Right atrium auricular region (tissue), 2 donors: ENCODE measurements at places on chromosomes 11 and 22.

GRCh38 chr11:78208257-78209165 lies 19.8 kb downstream of the USP35 start:
- DNase-seq, result no peak

DNA sequence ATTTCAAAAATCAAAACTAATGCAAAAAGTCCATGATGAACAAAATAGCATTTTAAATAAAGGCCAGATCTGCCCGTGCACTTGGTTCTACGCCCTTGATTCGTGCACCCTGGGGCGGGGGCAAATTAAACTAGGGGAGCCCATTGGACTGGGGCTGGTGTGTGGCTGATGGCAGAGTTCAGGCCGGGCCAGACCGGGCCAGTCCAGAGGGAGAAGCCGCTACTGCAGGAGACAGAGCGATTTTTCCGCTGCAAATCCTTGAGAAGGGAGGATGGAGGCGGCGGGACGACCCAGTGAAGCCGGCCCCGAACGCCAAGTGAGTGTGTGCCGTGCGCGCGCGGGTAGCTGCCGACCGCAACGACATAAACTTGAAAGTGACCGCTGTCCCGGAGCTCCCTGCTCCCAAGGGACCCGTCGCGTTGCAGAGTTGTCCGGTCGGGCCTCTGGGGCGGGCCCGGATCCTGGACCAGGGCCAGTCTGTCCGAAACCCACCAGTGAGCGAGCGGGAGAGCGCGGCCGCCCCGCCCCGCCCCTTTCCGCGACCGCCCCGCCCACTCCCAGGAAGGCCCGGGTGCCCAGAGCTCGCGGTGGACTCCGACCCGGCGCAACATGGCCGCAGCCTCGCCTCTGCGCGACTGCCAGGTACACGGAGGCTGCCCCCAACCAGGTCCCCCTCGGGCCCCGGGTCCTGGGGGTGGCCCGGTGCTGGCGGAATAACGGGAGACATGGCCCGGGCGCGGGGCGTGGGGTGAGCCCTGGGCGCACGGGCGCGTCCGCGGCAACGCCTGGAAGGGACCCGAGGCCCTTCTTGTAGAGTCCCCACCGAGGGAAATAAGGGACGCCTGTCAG lies at the start of gene TTC38:
TSS of gene TTC38 (plus strand) at position 578 of the 849 bp plus-strand sequence. CDS start at position 610, 32 bp downstream.
- DNase-seq, result peak; percentile 94

DNA sequence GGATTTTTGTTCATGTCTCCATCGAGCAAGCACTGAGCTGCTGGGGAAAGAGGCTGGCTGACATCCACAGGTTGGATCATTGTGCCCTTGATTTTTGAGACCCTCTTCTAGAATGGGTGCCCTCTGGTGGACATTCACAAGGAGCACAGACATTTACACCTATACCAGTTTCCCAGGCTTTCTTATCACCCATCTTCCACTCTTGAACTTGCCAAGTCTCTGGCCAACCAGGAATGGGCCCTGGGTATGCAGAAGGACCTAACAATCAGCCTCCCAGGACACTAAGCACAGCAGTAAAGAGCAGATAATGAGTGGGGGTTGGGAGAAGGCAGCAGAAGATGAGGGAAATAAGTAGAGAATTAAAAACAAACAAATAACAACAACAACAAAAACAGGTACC lies 5.7 kb upstream of the INTS4 start:
- no peak for DNase-seq

- no peak for DNase-seq
These were observed 773 bp upstream of the PATL1 start for GRCh38 chr11:59669611-59670009.

DNA sequence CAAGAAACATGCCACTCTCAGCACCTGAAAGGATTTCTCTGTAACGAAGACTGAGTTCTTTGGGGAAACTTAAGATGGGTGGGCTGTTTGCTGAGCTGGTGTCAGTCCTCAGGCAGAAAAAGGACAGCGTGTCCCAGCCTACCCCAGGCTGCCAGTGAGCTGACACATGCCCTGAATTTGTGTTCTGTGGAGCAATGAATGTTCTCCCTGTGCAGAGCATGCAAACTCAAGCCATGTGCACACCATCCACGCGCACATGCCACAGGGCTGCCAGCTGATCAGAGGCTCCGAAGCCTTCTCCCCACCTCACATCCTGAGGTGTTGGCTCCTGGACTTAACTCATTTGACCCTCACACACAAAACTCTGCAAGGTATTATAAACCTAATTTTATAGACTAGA lies 104.9 kb downstream of the KCNC1 start:
- DNase-seq, result no peak
